ENCODE measurements at places on chromosomes 11 and 22.

GRCh38 chr11:117878314-117878938 is 2.0 kb upstream of the FXYD6 start:
- no peak for DNase-seq

DNA sequence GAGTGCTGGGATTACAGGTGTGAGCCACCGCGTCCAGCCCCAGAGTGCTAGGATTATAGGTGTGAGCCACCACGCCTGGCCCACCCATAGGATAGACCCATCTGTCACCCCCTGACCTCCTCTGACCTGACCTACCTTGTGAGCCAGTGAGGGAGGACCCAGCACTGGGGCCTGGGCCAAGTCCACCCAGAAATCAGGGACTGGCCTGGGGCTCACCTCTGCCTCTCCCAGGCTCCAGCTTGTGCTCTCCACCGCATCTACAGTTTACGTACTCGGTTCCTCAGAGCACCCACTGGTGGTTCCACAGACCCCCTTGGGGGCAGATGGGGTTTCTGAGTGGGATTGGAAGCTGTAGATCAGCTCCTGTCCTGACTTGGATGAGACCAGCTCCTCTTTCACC is 6.4 kb downstream of the SLC29A2 start:
- no peak for DNase-seq

- no peak for DNase-seq
These were observed 3.0 kb downstream of the LIMK2 start for GRCh38 chr22:31215018-31215535.

- peak; percentile 48 for DNase-seq
These were observed 702 bp downstream of the BIRC2 start for GRCh38 chr11:102347462-102348370.

DNA sequence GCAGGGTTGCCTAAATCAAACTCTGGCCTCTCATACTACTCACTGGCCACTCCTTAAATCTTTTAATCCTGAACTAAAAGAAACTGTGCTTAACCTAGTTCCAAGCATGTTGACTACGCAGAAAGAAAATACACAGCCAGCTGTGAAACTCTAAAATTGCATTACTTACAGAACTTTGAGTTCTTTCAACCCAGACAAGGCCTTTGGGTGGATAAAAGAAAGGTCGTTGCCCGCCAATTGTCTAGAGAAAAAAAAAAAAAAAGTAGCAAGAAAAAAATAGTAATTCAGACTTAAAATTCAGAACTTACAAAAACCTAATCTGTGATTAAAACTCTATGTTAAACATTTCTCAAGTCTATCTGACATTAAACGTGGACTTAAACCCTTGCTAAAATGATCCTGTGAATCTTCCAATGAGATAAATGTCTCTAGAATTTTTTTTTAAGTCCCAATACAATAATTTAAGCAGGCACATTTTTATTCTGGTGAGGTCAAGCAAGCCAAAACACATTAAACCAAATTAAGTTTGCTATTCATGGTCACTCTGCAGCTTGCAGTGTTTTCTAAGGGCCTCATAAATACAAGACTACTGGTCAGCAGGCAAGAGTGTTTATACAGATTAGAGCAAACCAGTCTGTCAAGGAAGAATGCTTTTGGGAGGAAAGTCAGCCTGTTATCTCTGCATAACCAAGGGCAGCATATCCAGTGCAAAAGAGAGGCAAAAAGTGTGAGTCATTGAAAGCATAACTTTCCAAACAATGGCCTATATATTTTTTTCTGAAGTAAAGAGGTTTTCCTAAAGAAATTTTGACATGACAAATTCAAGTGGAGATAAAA is 29.5 kb upstream of the CCDC34 start:
- DNase-seq: no peak

DNA sequence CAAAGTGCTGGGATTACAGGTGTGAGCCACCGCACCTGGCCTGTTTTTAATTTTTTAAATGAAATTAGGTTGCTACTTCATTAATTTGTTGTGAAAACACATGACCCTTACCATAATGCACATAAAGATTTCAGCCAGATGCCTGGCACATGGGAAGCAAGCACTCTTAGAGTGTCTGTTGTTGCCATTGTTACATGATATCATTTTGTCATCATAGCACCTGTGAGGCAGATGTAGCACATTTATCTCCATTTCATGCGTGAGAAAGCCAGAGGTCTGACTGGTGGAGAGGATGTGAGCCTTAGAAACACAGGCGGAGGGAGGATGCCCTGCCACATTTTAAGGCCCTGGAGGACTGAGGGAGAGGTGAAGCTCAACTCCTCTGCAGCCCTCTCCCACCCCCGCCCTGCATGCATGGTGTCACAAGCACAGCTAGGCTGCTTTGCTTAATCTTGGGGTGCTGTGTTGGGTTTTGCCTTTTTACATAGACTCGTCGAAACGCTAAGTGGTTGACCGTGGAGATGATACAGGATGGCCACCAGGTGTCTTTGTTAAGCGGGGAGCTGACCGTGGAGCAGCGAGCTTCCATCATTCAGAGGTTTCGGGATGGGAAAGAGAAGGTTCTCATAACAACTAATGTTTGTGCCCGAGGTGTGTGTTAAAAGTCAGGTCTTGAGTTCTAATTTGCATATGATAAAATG is 14.0 kb downstream of the DDX25 start:
- DNase-seq: no peak

DNA sequence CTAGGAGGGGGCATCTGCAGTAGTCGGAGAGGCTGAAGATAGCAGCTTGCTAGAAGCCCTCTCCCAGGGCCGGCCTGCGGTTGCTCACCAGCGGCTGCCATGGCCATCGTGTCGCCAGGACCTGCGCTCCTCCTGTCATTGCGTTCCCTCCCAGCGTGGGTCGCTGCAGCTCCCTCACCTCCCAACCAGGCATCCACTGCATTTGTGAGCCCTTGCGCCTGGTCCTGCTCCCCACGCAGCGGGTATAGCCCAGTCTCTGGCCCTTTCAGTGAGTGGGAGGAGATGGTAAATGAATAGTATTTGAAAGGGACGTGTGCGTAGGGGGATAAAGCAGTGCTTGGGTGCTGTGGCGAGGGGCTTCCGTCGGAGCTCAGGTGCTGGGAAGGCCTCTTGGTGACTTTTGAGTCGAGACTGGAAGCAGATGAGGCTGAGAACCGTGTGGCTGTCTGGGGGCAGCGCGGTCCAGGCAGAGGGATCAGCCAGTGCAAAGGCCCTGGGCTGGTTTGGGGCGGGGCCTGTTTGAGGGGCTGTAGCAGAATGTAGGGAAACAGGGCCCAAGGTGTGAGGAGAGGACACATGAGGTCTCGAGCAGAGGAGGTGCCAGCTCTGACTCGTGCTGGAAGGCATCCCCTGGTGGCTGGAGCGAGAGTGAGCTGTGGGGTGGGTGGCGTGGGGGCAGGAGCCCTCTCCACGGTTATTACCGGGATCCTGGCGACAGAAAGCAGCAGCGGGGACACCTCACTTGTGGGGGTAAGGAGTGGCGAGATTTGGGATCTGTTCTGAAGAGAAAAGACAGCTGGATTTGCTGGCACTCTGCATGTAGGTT is 39.3 kb downstream of the LRP5 start:
- DNase-seq: no peak

- no peak for DNase-seq
These were observed 60.5 kb downstream of the ADAMTS15 start for GRCh38 chr11:130508913-130509312.

DNA sequence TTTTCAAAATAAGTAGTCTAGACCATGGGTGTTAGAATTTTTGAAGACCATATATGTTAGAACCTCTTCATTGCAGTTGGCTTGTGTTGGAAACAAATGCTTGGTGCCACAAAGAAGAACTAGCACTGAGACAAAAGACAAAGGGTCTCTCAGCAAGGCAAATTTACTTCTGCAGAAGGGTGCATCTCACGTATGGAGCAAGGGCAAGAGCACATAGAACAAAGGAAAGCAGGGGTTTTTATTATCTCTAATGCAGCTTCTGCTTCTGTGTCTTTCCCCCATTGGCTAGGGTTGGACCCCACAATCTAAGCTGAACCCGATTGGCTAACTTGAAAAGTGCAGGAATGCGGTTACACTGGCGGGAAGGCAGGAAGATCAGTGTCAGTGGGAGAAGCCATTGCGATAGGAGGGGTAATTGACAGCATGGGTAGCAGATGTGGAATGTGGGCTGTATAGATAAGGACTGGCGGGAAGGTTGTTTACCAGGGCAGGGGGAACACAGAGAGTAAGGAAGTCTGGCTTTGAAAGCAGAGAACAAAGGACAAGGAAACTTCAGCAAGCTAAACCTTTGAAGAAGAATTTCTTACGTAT is 9.2 kb upstream of the RBMXL2 start:
- no peak for DNase-seq

DNA sequence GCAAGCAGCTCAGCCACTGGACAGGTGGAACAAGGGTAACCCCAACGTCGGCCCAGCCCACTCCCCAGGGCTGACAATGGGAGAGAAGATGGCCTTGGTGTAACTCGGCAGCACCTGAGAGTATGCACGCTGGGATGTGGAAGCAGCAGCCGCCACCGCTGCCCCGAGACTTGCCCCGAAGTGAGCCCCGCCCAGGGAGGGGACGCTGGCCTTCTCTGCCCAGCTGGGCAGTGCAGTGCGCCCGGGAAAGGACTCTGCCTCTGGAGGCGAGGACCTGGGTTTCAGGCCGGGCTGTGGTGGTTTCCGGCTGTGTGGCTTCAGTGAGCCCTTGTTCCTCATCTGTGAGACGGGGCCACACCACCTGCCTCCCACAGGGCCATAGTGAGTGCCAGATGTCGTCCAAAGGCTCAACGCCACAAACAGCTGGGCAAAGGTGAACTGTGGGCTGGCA is 8.6 kb upstream of the POLDIP3 start:
- peak; percentile 51 for DNase-seq

DNA sequence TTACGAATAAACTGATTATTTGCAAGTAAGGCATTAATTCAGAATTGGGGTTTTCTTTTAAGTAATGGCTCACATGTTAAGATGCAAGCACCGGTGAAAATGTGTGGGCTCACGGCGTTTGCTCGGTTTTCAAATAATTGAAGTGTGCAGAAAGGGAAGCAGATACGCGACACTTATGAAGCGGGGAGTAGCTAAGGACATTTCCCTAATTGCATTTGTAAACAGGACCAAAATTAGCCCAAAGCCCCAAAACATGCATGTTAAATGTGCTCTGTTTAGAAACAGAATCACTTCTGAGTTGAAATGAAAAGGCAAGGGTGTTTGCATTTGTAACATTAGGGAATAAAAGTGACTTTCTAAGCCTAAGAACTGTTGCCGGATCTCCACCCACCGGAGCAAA is 61.3 kb downstream of the ELFN2 start:
- no peak for DNase-seq
